ENCODE measurements at places on chromosomes 13 and 19.
A peak's percentile ranks its signal among the peaks of the same experiment; 100 is the strongest.

GRCh38 chr19:38831142-38831605, 420 bp downstream of the ECH1 start:
- peak; percentile 57 for DNase-seq

- no peak for DNase-seq
Measured at GRCh38 chr13:35349052-35349451, 127.4 kb downstream of the MAB21L1 start.

GRCh38 chr13:37136187-37136586, 30.7 kb upstream of the CSNK1A1L start:
- no peak for DNase-seq

DNA sequence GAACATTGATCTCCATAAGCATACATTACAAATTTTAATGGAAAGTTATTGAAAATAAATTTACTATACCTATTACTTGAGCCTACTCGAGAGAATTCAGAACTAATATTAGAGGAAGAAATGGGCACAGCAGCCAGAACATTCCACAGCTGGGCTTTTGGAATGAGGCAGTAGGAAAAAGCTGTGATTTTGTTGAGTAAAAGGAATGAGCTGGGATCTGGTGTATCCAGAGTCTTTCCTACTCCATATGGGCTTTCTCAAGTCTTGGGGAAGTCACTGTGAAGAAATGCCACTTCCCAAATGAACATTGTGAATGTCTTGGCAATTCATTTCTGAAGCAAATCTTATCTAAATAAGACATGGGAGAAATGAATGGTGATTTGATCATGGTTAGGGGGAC, 93.1 kb downstream of the CYSLTR2 start:
- DNase-seq: no peak

- DNase-seq: peak; percentile 74
Measured at GRCh38 chr19:16041299-16041990, 34.9 kb upstream of the TPM4 start.

- peak; percentile 87 for DNase-seq
Measured at GRCh38 chr13:24693862-24694471, 13.8 kb downstream of the ATP12A start.

DNA sequence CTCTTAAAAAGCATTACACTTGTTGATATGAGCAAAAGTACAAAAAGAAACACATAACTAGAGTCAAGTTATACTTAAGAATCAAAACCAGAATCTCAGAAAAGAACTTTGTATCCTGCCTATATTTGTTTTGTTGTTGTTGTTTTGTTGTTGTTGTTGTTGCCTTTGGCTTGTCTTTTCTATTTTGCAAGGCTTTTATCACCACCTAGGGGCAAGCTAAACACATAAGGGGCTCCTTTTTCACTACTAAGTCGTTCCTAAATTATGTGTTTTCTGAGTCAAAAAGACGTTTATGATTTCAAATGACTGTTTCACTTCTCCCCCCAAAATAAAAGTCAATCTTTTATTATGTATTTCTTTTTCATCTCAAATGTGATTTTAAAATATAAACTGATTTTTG, 250.2 kb downstream of the RBM26 start:
- DNase-seq: no peak

GRCh38 chr13:20495087-20496023, 30.3 kb downstream of the CRYL1 start:
- DNase-seq: peak; percentile 86

DNA sequence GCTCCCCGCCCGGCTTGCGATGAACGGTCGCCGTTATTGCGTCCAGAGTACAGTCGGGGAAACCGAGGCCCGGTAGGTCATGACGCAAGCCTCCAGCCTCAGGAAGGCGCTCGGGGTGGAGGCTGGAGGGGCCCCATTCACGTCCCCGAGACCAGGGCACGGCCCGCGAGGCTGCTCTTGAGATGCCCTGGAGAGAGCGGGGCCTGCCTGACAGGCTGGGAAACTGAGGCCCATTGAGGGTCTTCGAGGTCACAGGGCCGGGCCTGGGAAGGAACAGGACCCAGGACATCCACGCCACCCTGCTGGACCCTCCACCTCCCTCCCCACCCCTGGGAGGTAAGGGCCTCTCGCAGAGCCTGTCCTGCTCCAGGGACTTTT, 367 bp downstream of the NDUFS7 start:
- no peak for DNase-seq

DNA sequence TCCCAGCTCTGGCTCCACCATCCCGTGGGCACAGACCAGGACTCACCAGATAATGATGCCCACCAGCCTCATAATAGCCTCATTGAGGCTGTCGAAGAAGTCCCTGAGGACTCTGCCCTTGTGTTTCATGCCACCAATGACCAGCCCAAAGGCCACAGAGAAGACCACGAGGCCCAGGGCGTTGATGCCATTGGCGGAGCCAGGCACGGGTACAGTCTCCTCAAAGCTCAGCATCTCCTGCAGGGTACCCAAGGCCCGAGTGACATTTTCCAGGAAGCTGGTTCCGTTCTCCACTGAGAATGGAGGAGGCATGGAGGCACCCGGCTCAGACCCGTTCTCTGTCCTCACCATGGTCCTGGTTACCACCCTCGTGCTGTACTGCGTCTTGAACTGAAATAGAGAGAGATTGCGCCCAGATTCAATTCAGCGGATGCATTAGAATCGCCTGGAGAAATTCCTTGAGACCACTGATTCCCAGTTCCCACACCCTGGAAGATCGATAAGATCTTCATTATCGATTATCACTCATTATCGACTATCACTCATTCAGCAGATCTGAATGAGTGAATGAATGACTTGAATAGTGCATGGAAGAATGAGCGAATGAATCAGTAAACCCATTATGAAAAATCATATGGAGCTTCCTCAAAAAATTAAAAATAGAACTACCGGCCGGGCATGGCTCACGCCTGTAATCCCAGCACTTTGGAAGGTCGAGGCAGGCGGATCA, 17.5 kb downstream of the SLC1A6 start:
- DNase-seq: no peak

- no peak for DNase-seq
Measured at GRCh38 chr13:49958321-49958720, 22.2 kb upstream of the SPRYD7 start.

GRCh38 chr13:50127726-50128291, 112.6 kb downstream of the KCNRG start:
- DNase-seq: no peak

DNA sequence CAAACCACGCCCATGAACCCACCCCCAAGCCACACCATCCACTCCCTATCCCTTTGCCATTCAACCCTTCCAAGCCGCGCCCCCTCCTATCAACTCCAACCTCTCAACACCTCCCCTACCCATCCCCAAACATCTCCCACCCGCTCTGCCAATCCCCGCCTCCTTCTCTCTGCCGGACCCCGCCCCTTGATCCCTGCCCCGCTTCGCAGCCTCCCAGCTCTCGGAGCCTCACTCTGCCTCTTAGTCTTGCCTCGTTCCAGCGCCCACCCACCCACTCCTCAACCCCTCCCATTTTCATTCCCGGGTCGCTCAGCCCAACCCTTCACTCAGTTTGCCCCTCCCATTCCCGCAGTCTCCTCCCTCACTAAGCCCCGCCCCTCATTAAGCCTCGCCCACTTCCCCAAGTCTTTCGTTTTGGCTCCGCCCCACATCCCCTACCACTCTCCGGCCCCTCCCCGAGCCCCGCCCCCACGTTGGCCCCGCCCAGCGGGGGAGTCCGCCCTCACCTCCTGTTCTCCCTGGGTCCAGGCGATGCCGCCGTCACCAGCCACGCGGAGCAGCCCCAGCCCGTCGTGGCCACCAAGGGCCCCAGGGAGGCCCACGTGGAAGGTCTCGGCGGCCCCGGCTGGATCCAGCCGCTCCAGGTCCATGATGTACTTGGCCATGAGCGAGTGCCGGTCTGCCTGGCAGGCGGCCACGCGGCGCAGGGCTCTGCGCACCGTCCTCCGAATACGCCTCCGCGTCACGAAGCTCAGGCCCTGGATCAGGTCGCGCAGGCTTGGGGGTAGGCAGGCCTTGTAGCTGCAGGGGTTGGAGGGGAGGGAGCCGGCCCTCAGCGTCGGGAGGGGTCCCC, 5.7 kb downstream of the JAK3 start:
- peak; percentile 74 for DNase-seq

DNA sequence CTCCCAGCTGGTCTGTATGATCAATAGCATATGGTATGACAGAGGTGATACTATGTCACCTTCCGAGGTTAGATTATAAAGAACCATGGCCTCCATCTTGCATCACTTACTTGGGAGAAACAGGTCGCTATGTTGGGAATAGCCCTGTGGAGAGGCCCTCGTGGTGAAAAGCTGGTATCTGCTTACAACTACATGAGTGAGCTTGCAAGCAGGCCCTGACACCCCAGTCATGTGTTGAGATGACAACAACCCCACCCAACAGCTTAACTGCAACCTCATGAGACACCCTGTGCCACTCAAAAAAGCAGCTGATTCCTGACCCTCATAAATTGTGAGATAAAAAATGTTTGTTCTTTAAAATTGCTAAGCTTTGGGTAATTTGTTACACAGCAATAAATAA, 18.8 kb downstream of the MTRF1 start:
- DNase-seq: peak; percentile 57

DNA sequence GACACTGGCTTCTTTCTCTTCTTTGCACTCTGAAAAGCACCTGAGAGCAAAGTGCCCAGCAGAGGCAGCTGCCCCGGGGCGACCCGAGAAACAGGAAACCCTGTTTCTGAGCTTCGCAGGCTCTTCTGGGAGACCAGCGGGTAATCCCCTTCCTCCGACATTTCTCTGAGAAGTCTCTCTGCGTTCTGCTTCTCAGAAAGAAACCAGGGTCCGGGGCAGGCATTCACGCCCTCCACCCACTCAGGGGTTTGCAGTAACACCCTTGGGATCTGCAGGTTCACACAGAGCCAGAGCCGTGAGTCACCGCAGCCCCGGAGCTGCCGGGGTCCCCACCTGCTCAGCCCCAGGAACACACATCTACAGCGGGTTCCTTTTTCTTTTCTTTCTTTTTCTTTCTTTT, 86.0 kb downstream of the GADD45B start:
- no peak for DNase-seq

- DNase-seq: no peak
Measured at GRCh38 chr19:3171894-3172672, 6.5 kb upstream of the S1PR4 start.

DNA sequence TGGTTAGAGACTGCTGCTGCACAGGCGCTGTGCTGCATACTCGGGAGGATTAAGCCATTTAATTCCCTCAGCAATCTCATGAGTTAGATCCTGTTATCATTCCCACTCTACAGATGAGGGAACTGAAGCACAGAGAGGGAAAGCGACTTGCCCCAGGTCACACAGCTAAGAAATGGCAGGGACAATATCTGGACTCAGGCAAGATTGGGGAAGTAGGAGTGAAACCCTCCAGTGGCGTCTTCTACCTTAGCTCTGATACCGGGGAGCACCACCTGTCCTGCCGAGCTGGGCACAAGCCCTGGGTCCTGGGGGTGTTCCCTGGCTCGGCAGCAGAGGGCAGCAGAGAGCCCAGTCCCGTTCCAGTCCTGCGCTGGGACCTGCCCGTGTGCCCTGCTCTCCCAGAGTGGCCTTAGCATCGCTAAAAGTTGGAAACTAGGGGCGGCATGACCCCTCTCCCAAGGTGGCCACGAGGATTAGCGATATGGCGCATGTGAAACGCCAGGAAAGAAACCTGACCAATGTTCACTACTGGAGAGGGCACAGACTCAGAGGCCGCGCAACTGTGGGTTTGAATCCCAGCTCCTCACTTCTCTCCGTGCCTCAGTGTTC, 20.5 kb downstream of the CYTH2 start:
- DNase-seq: peak; percentile 85

- no peak for DNase-seq
Measured at GRCh38 chr13:51619614-51620013, 35.4 kb downstream of the WDFY2 start.

- DNase-seq: no peak
Measured at GRCh38 chr13:36357231-36357630, 11.0 kb upstream of the SPART start.

- no peak for DNase-seq
Measured at GRCh38 chr13:64428196-64428595, 2801.9 kb downstream of the PCDH9 start.

All from hematopoietic multipotent progenitor cell treated with erythropoietin and hydrocortisone succinate and interleukin-3 and kit ligand, for 6 days (in vitro differentiated cells).